ENCODE measurements at places on chromosomes 5 and 9.

DNA sequence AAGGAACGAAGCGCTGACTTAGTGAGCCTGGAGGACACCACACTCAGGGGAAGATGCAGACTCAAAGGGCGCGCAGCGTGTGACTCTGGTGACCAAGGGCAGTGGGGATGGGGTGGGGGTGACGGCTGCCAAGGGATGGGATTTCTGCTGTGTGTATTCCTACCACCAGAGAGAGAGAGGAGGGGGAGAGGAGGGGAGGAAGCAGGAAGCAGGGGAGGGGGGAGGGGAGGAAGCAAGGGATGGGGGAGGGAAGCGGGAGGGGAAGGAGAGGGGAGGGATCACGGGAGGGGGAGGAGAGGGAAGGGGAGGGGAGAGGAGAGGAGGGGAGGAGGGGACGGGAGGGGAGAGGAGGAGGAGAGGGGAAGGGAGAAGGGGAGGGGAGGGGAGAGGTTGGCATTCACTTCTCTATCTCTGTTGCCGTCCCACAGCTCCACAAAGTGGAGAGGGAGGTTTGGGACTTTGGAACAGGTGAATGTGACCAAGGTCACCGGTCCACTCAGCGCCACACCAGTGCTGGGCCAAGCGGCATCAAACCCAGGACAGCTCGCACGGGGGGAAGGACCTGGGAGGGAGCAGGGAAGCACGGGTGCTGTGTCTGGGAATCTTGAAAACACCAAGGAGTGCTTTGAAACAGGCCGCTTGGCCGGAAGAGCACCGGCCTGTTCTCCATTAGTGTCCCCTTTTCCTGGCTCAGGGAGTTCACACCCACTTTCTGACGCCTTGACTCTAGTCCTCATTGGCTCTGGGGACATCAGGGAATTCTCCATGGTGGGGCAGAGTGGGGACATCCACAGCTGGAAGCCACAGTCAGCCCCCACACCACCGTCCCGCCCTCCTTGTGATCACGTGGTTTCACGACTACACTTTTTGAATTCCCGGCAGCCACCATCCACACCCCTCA lies 77.4 kb downstream of the VAV2 start:
- DNase-seq, result no peak

- DNase-seq, result no peak
Measured at GRCh38 chr9:109399258-109399767, 78.5 kb upstream of the EPB41L4B start.

- DNase-seq, result no peak
Measured at GRCh38 chr5:8828596-8829322, 717.1 kb downstream of the SEMA5A start.

DNA sequence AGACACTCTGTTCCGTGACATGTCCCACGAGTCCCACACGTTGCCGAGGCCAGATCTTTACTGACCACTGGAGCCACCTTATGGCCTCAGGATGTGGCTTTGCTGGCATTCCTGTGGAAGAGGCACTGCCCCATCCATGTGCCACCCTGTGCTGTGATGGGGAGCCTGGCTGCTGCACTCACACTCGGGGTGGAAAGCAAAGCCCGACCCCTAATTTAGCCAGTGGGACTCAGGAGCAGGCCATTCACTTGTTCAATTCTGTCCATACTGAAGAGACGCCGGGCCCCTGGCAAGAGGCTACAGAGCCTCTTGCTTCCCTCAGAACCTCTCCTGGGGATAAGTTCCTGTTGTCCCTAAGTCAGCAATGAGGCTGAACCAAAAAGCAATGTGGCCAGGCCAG lies 18.6 kb upstream of the CEP72 start:
- no peak for DNase-seq

DNA sequence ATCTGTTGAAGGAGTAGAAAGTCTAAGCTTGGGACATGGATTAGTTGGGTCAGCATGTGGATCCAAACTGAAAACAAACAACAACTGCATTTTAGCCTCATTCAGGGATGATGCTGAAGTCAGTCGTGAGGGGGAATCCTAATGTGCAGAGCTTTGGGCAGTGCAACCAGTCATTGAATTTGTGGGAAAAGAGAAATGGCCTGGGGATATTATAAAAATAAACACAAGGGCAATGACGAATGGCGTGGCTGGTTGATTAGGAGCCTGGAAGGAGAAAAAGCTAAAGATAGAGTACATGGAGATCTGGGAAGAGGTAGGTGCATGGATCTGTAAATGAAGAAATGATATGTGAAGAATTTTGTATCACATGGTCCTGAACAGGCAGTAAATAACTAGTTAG lies 477.6 kb downstream of the TLE1 start:
- DNase-seq, result no peak

GRCh38 chr5:57795203-57795602 lies 312.6 kb upstream of the ACTBL2 start:
- no peak for DNase-seq

DNA sequence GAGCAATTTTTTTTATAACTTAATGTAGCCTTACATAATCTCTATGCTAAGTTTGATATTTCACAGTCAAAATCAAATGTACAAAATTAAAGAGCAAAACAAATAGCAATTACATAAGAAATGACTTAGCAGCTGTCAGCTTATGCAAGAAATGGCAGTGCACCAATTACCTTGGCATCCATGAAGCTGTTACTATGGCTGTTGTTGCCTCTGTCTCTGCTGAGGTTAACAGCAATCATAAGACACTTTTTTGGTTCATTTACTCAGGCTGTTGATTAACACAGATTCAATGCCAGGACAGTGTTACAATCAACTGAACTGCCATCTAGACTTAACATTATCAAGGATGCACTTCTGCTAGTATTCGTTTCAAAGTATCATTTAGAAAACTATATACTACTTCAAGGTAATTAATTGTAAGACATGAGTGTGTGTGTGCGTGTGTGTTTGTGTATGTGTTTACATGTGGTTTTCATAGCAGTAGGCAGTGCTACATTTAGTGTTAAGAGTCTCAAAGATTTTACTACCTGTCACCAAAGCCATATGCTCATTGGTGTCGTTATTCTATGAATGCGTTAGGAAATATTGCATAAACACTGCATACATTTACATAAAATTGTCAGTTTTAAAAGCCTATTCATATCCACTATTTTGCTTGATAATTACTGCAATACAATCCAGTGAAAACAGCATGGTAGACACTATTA lies 1084.2 kb upstream of the COX7C start:
- no peak for DNase-seq

- no peak for DNase-seq
Measured at GRCh38 chr5:68217047-68217355, 1.4 kb downstream of the PIK3R1 start.

- DNase-seq, result no peak
Measured at GRCh38 chr5:9619331-9620092, 10.6 kb downstream of the TAS2R1 start.

DNA sequence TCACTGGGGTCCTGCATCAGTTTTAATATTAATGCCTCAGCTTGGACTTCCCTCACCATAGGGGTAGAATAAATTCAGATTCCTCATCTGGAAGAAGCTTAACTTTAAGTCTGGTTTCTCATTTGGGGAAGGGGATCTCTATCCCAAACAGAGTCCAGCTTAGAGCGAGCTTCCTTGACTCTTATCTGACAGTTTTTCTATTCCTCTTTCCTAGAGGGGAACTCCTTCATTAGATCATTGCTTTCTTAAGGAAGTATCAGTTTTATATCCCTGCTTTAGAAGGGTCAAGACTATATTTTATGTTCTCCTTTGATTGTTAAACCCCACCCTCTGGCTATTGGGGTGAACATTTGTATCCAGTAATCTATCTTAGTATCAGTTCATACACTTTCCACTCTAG lies 24.2 kb upstream of the CDC42SE2 start:
- no peak for DNase-seq

DNA sequence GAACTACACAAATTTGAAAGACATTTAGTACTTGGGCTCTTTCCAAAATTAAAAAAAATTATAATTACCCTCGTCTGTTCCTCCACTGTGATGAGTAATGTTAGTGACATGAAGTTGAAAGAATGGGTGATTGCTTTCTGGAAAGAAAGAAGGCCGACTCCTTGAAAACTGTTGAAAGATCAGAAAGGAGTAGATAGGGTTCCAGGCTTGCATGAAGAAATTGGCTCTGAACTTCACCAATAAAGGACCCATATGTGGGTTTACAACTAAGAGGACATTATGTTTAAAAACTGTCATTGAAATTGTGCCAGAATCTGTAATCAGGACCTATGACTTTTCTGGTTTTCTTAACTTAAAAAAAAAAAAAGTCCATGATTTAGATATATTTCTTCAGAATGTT lies 20.7 kb upstream of the MOCS2 start:
- no peak for DNase-seq

DNA sequence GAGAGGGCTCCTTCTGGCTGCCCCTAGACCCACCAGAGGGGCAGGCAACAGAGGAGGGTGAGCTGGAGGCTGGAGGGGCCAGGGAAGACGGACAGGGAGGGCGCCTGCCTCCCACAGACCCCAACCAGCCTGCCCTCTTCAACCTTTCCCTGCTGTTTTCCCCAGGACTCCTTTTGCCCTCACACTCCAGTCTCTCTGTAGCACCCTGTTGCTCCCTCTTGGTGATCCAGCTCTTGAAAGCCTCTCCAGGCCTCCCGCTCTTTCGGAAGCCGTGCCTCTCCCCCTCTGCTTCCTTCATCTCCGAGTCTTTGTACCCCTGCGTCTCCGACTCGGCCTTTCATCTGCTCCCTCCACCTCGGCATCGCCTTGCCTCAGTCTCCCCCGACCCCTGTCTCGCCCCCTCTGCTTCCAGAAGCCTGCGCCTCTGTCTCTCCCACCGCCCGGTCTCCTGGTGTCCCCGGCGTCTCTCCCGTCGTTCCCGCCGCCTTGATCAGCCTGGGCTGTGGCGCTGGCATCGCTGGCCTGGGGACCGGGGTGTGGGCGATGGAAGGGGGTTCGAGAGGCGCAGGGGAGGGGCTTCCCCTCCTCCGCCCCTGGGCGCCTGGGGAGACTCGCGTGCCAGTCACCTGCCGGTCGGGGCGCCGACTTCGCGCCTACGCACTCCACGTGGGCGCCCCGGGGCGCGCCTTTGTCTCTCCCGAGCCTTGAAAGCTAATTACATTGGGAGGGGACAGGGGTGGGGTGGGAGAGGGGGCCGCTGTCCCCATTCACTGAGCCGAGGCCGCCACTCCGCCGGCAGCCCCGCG lies 5.3 kb upstream of the PRDM12 start:
- DNase-seq, result no peak

GRCh38 chr5:174608631-174609097 lies 115.7 kb upstream of the MSX2 start:
- peak; percentile 6 for DNase-seq

DNA sequence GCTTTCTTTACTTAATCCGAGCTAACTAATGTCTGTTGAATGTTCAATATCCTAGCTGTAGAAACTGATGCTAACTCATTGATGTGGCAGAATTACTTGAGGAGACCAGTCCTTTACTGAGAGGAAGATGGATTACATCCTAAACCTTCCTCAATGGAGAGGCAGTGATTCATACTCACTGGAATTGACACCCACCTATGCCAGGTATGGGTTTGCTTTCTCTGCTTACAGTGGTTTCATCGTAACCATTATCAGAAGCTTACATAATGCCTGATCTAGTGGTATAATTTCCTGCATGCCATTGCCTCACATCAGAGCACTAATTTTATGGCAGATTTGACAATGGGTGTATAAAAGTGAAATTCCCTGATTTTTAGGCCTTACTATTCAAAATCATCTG lies 384.7 kb downstream of the ANXA1 start:
- DNase-seq, result no peak

DNA sequence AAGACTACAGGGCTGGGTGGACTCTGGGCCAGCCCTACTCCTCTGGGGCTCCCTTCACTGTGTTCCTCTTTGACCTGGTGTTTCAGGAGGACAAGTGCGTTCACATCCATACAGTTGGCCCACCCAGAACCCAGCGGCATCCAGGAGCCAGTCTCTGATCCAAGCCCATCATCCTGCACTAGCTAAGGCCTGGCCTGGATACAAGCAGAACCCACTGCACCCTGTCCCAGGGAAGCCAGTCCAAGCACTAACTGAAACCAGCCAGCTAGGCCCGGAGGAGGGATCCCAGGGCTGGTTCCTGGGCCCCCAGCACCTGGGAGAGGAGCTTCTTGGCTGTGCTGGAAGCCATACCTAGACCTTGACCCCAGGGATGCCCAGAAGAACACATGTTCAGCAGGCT lies 4.1 kb upstream of the GBGT1 start:
- no peak for DNase-seq

GRCh38 chr5:112921026-112921832 lies 798 bp downstream of the REEP5 start:
- DNase-seq, result peak; percentile 51

DNA sequence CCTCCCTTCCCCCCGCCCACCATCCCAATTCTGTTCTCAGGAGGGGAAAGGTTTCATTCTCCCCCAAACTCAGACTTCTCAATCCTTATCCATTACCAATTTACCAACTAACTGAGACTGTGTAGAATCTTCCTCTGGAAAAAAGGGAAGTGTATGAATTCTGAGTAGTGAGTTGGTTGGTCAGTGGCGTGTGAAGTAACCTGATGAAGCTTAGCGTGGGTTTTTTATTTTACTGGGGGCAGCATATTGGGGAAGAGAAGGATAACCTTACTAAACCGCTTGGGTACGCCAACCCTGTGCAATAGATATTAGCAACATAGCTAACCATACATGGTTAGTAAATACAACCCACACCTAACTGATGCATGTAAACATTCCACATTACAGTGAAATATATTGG lies 1.1 kb upstream of the DNAJC21 start:
- no peak for DNase-seq

DNA sequence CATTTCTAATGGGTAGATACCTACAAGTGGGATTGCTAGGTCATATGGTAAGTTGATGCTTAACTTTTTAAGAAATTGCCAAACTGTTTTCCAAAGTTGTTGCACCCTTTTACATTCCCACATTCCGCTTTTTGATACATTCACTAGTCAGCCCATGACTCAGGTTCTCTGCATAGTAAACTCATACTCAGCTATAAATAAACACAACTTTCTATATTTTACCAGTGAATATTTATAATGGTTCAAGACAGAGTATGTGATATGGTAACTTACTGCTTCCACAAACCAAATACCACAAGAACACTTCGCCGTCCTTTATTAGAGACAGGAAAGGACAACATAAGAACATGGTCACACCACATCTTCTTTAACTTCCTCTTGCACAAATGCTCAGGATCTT lies 54.0 kb downstream of the PLPP1 start:
- DNase-seq, result no peak

GRCh38 chr5:169054506-169054905 lies 246.4 kb downstream of the SLIT3 start:
- no peak for DNase-seq

DNA sequence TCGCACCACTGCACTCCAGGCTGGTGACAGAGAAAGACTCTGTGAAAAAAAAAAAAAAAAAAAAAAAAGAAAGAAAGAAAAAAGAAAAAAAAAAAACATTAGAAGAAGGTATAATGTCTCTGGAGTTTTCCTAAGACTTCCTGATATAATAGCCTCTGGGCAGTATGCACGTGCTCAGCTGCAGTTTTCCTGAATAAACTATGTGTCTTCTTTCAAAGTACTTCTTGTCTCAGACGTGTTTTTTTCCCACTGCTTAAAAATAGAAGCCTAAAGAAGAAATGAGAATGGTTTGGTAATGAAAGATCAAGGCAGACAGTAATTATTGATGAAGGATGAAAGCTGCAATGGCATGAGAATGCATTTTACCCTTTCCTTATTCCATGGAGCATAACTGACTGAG lies 148.1 kb upstream of the TRPC7 start:
- DNase-seq, result no peak

- no peak for DNase-seq
Measured at GRCh38 chr5:160542281-160542680, 120.6 kb downstream of the PTTG1 start.
